ENCODE measurements at places on chromosomes 5 and 9.
A peak's percentile ranks its signal among the peaks of the same experiment; 100 is the strongest.

- no peak for DNase-seq
Observed at GRCh38 chr9:127444283-127444920, 6.8 kb downstream of the RPL12 start.

DNA sequence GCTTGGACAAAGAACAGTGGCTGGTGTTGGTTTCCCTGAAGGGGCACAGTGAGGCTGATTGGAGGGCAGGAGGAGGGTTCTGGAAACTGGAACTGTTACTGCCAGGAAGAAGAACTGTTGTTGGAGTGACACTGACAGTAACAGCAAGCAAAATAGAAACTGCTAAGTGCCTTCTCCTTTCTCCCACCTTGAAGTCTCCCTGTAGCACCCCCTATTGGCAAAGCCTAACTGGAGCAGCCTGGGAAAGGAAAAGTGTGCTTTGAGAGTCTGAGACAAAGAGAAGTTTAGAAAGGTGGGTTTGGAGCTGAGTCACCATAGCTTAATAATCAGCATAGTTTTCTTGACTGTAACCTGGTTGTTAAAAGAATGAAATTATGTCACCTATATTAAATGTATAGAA is 2.5 kb upstream of the TMEM174 start:
- DNase-seq, result no peak

- DNase-seq, result no peak
Observed at GRCh38 chr5:159005062-159005461, 94.7 kb downstream of the EBF1 start.

DNA sequence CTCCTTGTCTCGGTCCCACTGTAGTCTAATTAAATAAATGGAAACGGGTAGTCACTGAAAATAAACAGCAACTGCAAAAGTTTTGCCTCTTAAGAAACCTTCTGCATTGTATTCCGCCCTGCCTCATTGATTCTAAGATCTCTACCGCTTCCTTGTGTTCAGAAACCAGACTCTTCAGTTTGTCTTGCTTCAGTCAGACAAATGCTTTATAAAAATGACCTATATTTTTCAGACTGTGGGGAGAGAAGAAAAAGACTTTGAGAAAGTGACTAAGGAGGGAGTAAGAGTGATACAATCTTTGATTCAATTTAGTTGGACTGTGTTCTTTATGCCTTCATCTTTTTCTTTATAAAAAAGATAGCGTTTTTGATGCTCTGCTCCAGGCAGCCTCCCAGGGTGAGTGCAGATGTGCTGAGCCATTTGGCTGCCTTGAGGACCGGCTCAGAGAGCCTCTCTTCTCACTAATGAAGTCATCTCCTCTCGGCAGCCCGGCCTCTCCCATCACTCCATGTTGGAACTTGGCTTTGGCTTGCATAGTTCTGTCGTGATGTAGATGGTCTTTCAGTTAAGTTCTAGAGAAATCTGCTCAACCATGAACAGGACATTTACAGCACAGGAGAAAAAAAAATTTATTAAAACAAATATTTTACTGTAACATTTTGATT is 4.0 kb upstream of the VCAN start:
- no peak for DNase-seq

GRCh38 chr5:179355976-179356974 is 11.0 kb upstream of the ADAMTS2 start:
- DNase-seq, result no peak

DNA sequence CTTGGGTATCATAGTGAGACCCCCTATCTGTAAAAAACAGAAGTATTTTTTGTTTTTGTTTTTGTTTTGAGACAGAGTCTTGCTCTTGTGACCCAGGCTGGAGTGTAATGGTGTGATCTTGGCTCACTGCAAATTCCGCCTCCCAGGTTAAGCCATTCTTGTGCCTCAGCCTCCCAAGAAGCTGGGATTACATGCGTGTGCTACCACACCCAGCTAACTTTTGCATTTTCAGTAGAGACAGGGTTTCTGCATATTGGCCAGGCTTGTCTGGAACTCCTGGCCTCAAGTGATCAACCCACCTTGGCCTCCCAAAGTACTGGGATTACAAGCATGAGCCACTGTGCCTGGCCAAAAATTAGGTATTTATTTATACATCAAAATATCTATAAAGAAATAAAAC is 10.2 kb upstream of the CCDC171 start:
- DNase-seq, result no peak

DNA sequence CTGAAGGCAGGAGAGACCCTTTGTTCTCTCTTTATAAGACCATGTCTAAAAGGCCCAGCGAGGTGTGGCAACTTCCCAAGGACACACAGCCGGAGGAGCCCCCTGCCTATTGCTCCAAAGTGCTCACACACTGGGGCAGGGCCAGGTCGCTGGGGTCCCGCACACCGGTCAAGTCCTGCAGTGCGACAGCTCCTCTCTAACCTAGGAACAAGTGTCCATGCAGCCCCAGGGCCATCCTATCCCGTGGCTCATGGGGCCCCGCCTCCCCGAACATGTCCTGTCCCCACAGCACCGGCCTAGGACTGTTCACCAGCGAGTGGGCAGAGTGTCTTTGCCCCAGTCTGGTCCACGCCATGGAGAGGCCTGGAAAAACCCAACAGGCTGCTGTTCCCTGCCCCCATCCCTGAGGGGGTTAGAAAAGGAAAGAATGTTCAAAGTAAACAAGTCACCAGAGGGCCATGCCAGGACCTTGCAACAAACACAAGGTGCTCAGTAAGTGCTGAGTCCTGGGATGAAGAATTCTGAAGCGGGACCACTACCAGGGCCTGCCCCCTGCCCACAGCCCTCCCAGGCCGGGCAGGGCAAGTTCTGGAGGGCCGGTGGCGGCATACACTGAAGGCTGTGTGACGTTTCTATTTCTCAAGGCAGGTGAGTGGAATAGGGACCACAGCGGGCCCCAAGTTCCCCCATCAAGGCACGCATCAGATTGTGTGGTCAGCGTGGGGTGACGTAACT is 938 bp downstream of the NINJ1 start:
- no peak for DNase-seq

DNA sequence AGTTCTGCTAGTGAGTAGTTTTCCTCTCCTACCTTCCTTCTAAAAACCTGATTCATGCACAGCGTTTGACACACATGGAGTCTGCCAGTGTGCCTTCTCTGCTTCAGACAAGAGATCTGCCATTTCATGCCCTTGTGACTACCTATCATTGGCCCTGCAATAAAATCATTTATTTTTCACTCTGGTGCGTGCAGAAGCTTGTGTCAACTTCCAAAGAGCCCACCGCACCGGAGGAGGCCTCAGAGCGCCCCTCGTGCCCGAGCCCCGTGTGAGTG is 13.7 kb downstream of the HNRNPH1 start:
- no peak for DNase-seq

GRCh38 chr5:148408092-148408491 is 24.3 kb downstream of the FBXO38 start:
- no peak for DNase-seq

DNA sequence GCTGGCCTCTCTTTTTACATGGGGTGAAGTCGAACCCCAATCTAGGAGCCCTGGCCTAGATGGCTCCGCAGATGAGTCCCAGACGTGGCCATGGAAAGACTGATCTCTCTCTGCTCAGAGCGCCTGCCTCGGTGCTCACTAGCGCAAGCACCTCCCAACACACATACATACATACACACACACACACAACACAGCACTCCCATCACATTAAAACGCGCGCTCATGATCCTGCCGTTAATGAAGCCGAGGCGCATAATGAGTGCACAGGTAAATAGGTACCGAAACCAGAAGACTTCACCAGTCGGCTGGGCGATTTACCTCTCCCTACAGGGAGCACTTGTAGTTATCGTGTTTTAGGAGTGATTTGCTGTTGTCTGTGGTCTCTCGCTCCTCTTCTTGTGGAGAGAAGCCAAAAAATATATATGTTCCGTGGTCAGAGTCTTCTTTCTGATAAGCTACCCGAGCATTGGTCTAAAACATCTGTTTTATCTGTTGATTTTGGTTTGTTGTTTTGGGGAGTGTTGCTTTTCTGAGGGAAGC is 207.7 kb downstream of the MEF2C start:
- no peak for DNase-seq

- DNase-seq, result peak; percentile 12
Observed at GRCh38 chr5:61052882-61053281, 107.9 kb downstream of the NDUFAF2 start.
